ENCODE measurements at places on chromosomes 12 and 14. TPM values are rescaled to one million over a fixed set of nuclear protein-coding genes. Genes with fewer than 3 reads are reported as not detected.

Gene TGM1
- total RNA-seq, result 7.7 TPM

Gene MMP19
- total RNA-seq, result 17.7 TPM

Gene GARIN6
- not detected for total RNA-seq

Gene TSPAN19
- total RNA-seq, result not detected

Gene GPRC5A
- 26.2 TPM for total RNA-seq

Gene DCAF11
- 65.7 TPM for total RNA-seq

Gene RASSF3
- 42.6 TPM for total RNA-seq

Gene RNASE7
- 0.94 TPM for total RNA-seq

Gene RHEBL1
- not detected for total RNA-seq

Gene IL31
- not detected for total RNA-seq

Gene LRTM2
- not detected for total RNA-seq

Gene HNF1A
- total RNA-seq, result not detected

Gene FOXN4
- not detected for total RNA-seq

Gene SYNDIG1L
- total RNA-seq, result 0.18 TPM

Gene SLC25A47
- total RNA-seq, result not detected

Gene PLEKHG7
- 4.2 TPM for total RNA-seq

Gene CLEC7A
- total RNA-seq, result 9.0 TPM

Gene RHNO1
- total RNA-seq, result 20.1 TPM

Gene KRT79
- not detected for total RNA-seq

Gene SRRM4
- total RNA-seq, result not detected

Gene KLHL33
- 0.26 TPM for total RNA-seq

Gene PIANP
- 2.6 TPM for total RNA-seq

Gene KLRC2
- 3.1 TPM for total RNA-seq

Gene HOTAIR
- total RNA-seq, result 6.6 TPM

Gene CLEC4C
- total RNA-seq, result not detected

Gene CBLN3
- total RNA-seq, result 2.2 TPM

Gene MSRB3
- total RNA-seq, result 66.5 TPM

Gene LTA4H
- 64.0 TPM for total RNA-seq

Gene CCDC88C
- total RNA-seq, result 49.0 TPM

Gene PTGDR
- total RNA-seq, result 2.7 TPM

Gene HOXC4
- 3.5 TPM for total RNA-seq

Gene NAV3
- 43.1 TPM for total RNA-seq

Gene SLC38A1
- 213 TPM for total RNA-seq

Gene AKAP5
- total RNA-seq, result 0.96 TPM

Gene MYL2
- 6.2 TPM for total RNA-seq

Gene USP44
- total RNA-seq, result 1.3 TPM

Gene SSPN
- 38.5 TPM for total RNA-seq

Gene GPHB5
- total RNA-seq, result not detected

Gene PGF
- 4.4 TPM for total RNA-seq

Gene MUCL1
- not detected for total RNA-seq

Gene TRAF3
- total RNA-seq, result 29.9 TPM

Gene KLRC4
- total RNA-seq, result 3.4 TPM

Gene GPR68
- 3.0 TPM for total RNA-seq

Gene PRICKLE1
- total RNA-seq, result 10.2 TPM

Gene C12orf42
- total RNA-seq, result not detected

Gene PRB2
- total RNA-seq, result not detected

Gene KITLG
- total RNA-seq, result 17.2 TPM

Gene FBLN5
- total RNA-seq, result 39.4 TPM

Gene PROX2
- total RNA-seq, result 0.13 TPM

Gene FGF23
- not detected for total RNA-seq

Gene LIN52
- total RNA-seq, result 14.0 TPM

Measured in ureter (tissue), 1 donor.